ENCODE measurements at places on chromosomes 4 and X.

- DNase-seq: peak; percentile 90
Observed at GRCh38 chrX:131830400-131831184, 192.5 kb upstream of the STK26 start.

- DNase-seq: peak; percentile 28
Observed at GRCh38 chr4:183602557-183603027, 56.4 kb downstream of the RWDD4 start.

DNA sequence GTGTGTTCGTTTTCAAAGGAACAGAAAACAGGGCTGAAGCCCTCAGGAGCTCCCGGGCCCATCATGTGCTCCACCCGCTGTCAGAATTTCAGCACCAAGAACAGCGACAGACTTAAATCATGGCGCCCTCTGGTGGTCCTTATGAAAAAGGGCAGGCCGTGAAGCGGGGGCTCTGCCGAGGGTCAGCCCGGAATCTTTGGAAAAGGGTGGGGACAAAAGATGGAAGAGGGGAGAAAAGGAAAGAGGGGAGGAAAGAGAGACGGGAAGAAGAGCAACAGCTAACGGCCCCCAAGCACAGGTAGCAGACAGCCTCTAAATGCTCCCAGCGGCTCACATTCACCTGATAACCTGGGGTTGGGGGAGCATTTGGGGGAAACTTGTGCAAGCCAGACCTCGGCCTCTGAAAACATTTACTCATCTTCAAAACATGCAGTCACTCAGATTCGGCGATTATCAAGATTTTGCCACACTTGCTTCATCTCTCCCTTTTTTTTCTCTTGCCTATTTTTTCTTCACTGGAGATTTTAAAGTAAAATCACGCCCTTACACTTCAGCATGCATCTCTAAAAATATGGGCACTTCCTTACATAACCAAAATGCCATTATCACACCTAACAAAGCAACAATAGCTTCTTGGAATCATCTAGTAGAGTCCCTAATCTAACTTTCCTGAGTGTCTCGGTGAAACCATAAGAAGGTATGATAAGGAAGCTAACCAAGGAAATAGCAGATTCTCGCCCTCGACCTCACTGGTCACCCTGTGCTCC, 28.1 kb upstream of the MAN2B2 start:
- DNase-seq: peak; percentile 64

DNA sequence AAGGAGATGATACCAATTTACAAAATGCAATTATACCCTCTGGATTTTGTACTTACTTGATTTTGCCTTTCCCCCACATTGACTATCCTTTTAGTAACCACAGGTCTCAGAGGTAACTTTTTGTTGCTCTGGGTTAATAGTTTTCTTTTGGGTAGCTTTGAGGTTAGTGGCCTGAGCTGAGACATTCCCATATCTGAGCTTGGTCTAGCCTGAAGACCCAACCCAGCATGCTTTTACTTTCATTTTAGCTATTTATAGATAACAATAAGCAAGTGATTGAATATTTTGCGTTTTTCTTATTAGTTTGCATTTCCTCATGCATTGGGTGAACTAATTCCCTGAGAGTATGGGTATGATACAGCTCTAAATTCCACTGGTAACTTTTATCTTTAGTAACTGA, 11.8 kb downstream of the HTN1 start:
- no peak for DNase-seq

DNA sequence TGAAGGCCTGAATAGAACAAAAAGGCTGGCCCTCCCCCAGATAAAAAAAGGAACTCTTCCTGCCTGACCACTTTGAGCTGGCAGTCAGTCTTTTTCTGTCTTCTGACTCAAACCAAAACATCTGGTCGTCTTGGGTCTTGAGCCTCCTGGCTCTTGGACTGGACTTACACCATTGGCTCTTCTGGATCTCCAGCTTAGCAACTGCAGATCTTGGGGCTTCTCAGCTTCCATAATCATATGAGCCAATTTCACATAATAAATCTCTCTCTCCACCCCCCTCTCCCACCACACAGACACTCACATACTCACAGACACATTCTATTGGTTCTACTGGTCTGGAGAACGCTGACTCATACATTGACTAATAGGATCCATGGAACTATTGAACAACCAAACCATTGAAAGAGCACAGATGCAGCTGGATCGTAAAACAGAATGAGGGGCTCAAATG, 15.6 kb upstream of the CWH43 start:
- no peak for DNase-seq

All from left kidney (tissue), 8 donors.